Cardiac muscle cell (in vitro differentiated cells and primary cell): ENCODE measurements at places on chromosomes 7 and 10. TPM values are rescaled to one million over a fixed set of nuclear protein-coding genes. Genes with fewer than 3 reads are reported as not detected.

The HKDC1 gene
- not detected in 2 replicates for polyA plus RNA-seq

The SNX10 gene
- polyA plus RNA-seq, result 9.3 and 11.6 TPM in 2 replicates

The ST7 gene
- polyA plus RNA-seq, result 96.7 and 108 TPM in 2 replicates

The CAV1 gene
- 1.8 and 3.2 TPM in 2 replicates for polyA plus RNA-seq

The CAPZA2 gene
- 348 and 371 TPM in 2 replicates for polyA plus RNA-seq

The GARIN1A gene
- 0.83 and 1.7 TPM in 2 replicates for polyA plus RNA-seq

The CPA4 gene
- polyA plus RNA-seq, result 0.24 and 0.39 TPM in 2 replicates

The PIK3CG gene
- polyA plus RNA-seq, result not detected in 2 replicates

The ATRNL1 gene
- polyA plus RNA-seq, result 4.5 and 5.4 TPM in 2 replicates

The SLC39A12 gene
- polyA plus RNA-seq, result 0.29 TPM in 1 of 2 replicates, not detected in the other

The CLCN1 gene
- polyA plus RNA-seq, result 0.09 TPM in 1 of 2 replicates, not detected in the other

The AGAP5 gene
- 3.1 and 5.3 TPM in 2 replicates for polyA plus RNA-seq

The SHTN1 gene
- polyA plus RNA-seq, result 4.1 and 9.6 TPM in 2 replicates

The ABLIM1 gene
- polyA plus RNA-seq, result 105 and 155 TPM in 2 replicates

The GATA3 gene
- 4.4 and 11.4 TPM in 2 replicates for polyA plus RNA-seq

The GPR37 gene
- 7.6 and 15.9 TPM in 2 replicates for polyA plus RNA-seq

The CFAP70 gene
- 1.8 and 1.9 TPM in 2 replicates for polyA plus RNA-seq

The DNTT gene
- not detected in 2 replicates for polyA plus RNA-seq

The SOSTDC1 gene
- 2.0 and 2.9 TPM in 2 replicates for polyA plus RNA-seq

The SAMD9 gene
- polyA plus RNA-seq, result not detected in 2 replicates

The WDR86 gene
- 58.8 and 87.0 TPM in 2 replicates for polyA plus RNA-seq

The ASAH2 gene
- 0.12 and 1.2 TPM in 2 replicates for polyA plus RNA-seq

The GSAP gene
- polyA plus RNA-seq, result 1.7 and 7.4 TPM in 2 replicates

The SPDYE6 gene
- polyA plus RNA-seq, result 2.2 and 2.4 TPM in 2 replicates

The NMT2 gene
- 8.7 and 13.0 TPM in 2 replicates for polyA plus RNA-seq

The DDX56 gene
- polyA plus RNA-seq, result 62.1 and 78.1 TPM in 2 replicates

The KAZALD1 gene
- polyA plus RNA-seq, result 18.2 and 27.5 TPM in 2 replicates

The PIK3AP1 gene
- 1.1 and 1.3 TPM in 2 replicates for polyA plus RNA-seq

The MRC1 gene
- 0.07 and 0.22 TPM in 2 replicates for polyA plus RNA-seq

The GPR15LG gene
- polyA plus RNA-seq, result not detected in 2 replicates

The HHEX gene
- polyA plus RNA-seq, result 0.43 and 0.61 TPM in 2 replicates
